Stimulated activated CD4-positive, alpha-beta T cell treated with anti-CD3 and anti-CD28 coated beads, Interleukin-1b, Interleukin-23, amount 100 ng/mL, for 48 hours (primary cell): ENCODE measurements at places on chromosomes 1 and 21.

DNA sequence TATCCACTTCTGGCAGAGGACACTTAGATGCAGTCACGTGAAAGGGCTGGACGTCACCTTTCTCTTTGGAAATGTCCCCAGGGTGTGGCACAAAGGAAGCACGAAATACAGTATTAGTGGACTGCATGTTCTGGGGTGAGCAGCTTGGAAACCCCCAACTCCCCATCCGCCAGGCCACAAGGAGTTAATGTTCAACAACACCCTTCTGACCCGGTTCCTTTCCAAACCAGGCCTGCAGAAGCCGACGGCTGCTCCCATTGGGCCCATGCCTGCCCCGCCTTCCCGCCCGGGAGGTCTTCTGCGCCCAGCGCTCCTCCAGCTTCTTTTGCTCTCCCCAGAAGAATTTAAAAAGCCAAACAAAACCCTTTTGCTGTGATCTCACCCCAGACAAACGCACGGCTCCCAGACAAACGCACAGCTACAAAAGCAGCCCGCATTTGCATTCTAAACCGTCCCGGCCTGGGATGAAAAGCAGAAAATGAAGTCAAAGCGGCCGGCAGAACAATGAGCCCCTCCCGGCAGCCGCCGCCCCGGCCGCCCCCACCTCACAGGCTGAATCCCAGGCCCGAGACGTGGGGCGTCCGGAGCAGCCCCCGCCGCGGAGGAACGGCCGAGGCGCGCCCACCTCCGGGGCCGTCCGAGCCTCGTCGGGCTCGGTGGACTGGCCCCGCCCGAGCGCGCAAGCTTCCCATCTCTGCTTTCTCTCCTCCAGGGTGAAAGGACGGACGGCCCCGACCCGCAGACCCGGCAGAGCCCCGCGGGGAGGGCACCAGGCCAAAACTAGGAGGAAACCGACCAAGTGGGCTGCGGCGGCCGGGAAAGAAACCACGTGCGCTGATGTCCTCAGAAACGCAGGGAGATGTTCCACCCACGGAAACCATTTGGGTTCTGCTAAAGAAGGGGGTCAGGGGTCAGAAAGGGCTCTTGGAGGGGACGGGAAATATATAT is 101.9 kb downstream of the PLPP3 start:
- no peak for DNase-seq

- no peak for DNase-seq
These were observed 20.5 kb upstream of the C1QA start for GRCh38 chr1:22615886-22616285.

DNA sequence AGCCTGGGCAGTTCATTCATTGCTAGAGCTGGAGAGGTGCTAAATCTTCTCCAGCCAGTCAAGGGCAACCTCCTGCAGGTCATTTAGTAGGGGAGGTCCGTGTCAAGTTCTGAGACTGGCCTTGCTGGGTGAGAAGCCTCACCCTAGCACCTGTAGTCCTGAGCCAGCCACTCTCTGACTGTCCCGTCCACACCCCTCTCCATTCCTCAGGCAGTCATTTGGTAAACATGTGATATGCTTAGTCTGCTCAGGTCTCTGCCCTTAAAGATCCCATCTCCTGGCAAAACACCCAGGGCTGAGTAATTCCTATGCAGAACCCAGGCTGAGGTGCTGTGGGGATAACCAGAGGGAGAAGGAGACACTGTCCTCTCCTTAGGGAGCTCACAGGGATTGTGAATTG is 13.7 kb upstream of the IGFN1 start:
- no peak for DNase-seq

GRCh38 chr21:22120616-22121266 is 1122.5 kb downstream of the NCAM2 start:
- DNase-seq: no peak
